CD4-positive, alpha-beta T cell (primary cell): ENCODE measurements at places on chromosomes 4 and X. TPM values are rescaled to one million over a fixed set of nuclear protein-coding genes. Genes with fewer than 3 reads are reported as not detected.

CT47C1 gene
- not detected for total RNA-seq

TKTL1 gene
- 1.7 TPM for total RNA-seq

ZCCHC18 gene
- 3.8 TPM for total RNA-seq

ANTXR2 gene
- total RNA-seq, result 16.7 TPM

GPR50 gene
- total RNA-seq, result not detected

OTC gene
- total RNA-seq, result not detected

SPANXB1 gene
- not detected for total RNA-seq

PHOX2B gene
- not detected for total RNA-seq
